Caki2 (cell line): ENCODE measurements at places on chromosomes 5 and 9. TPM values are rescaled to one million over a fixed set of nuclear protein-coding genes. Genes with fewer than 3 reads are reported as not detected.

GRCh38 chr5:74627646-74628279 is 12.8 kb downstream of the ENC1 start:
- no peak for DNase-seq

The SMIM15 gene
- 66.9 and 159 TPM in 2 replicates for total RNA-seq

The HMCN2 gene
- total RNA-seq, result not detected in 2 replicates

- DNase-seq, result no peak
Observed at GRCh38 chr5:140143521-140144258, 18.0 kb downstream of the IGIP start.

DNA sequence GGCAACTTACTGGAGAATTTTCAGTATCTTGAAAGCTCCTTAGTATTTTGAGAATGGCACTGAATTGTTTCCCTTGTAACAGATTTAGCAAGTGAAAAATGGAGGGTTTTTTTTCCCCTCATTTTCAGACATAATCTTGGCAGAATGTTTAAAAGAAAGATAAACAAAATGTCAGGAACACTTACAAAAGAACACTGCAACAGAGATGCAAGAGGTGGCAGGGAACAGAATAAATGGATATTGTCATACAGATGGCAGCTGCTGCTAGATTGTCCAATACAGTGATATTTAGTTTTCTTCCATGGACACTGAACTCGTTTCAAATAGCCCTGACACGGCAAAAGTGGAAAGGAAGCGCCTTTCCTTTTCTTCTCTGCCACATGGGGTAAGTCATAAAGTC is 76.9 kb upstream of the ZNF608 start:
- no peak for DNase-seq

GRCh38 chr5:149550268-149550583 is 1.0 kb downstream of the CSNK1A1 start:
- DNase-seq, result no peak

DNA sequence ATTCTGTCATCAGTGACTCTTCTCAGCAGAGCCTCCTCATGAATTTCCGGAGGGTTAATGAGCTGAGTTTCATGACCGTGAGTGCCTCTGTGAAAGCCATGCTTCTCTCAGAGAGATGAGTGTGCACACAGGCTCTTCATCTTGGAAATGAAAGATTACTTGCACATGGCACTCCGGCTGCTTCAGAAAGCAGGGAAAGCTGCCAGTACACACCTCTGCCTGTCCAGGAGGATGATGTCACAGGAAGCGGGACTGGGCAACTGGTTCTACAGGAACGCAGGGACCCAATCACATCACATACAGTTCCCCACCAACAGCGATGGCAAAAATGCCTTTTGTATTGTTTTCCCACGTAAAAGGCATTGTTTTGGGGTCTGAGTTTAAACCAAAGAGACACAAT is 286.0 kb upstream of the DAP start:
- no peak for DNase-seq

GRCh38 chr5:107919361-107919760 is 248.6 kb upstream of the EFNA5 start:
- no peak for DNase-seq

- DNase-seq, result no peak
Observed at GRCh38 chr5:1152156-1152555, 40.3 kb upstream of the SLC12A7 start.

- no peak for DNase-seq
Observed at GRCh38 chr9:95029720-95030119, 287.8 kb downstream of the FANCC start.

GRCh38 chr5:165157219-165157618 is 1651.8 kb downstream of the MAT2B start:
- peak; percentile 22 for DNase-seq

The SOHLH1 gene
- total RNA-seq, result not detected in 2 replicates

DNA sequence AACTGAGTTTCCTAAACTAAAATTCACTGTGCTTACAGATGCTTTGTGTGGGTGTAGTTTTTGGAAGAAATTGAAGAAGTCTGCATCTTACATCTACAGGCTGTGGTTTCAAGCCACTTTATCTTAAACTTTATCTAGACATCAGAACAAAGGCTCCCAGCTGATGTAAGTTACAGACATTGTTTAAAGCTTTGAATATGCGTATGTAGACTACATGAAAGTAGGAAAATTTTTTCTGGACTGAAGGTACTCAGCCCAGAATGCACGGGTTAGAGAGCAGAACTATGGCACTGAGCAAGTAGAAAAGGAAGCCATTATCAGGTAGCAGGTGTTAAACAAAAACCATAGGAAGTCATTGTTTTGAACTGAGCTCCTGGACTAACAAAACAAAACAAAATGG is 185.4 kb downstream of the TTC39B start:
- DNase-seq, result no peak

The TRIM32 gene
- 11.2 and 16.3 TPM in 2 replicates for total RNA-seq

The PNPLA7 gene
- 0.09 and 0.98 TPM in 2 replicates for total RNA-seq

The MUSK gene
- total RNA-seq, result not detected in 2 replicates

GRCh38 chr9:133739408-133740280 is 1.5 kb upstream of the SARDH start:
- DNase-seq, result no peak

- DNase-seq, result no peak
Observed at GRCh38 chr5:968881-969280, 39.7 kb upstream of the NKD2 start.

- DNase-seq, result no peak
Observed at GRCh38 chr5:63085561-63085960, 506.9 kb downstream of the LRRC70 start.

DNA sequence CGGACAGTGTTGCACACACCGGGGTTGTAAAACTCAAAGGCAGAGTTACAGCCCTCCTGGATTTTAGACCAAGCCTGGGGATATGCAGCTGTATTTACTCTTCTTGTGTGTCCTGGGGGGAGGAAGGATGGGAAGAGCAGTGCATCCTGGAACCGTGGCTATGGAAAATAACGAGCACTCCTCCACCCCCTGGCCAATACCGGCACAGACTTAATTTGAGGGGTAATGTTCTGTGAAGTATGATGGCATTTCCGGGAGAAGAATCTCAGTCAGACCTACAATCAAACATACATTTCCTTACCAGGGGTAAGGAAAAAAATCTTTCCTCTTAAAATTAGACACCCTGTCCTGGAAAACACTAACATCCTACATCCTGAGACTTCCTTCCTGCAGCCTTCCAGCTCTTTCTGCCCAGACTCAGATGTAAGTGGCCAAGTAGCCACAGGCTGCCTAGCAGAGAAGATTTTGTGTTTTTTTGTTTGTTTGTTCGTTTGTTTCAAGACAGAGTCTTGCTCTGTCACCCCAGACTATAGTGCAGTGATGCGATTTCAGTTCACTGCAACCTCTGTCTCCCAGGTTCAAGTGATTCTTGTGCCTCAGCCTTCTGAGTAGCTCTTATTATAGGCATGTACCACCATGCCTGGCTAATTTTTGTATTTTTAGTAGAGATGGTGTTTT is 11.0 kb upstream of the ERMP1 start:
- peak; percentile 77 for DNase-seq

- no peak for DNase-seq
Observed at GRCh38 chr9:116873937-116874914, 187.1 kb downstream of the TRIM32 start.

- DNase-seq, result no peak
Observed at GRCh38 chr9:88187631-88188030, 49.4 kb upstream of the SPATA31C2 start.

DNA sequence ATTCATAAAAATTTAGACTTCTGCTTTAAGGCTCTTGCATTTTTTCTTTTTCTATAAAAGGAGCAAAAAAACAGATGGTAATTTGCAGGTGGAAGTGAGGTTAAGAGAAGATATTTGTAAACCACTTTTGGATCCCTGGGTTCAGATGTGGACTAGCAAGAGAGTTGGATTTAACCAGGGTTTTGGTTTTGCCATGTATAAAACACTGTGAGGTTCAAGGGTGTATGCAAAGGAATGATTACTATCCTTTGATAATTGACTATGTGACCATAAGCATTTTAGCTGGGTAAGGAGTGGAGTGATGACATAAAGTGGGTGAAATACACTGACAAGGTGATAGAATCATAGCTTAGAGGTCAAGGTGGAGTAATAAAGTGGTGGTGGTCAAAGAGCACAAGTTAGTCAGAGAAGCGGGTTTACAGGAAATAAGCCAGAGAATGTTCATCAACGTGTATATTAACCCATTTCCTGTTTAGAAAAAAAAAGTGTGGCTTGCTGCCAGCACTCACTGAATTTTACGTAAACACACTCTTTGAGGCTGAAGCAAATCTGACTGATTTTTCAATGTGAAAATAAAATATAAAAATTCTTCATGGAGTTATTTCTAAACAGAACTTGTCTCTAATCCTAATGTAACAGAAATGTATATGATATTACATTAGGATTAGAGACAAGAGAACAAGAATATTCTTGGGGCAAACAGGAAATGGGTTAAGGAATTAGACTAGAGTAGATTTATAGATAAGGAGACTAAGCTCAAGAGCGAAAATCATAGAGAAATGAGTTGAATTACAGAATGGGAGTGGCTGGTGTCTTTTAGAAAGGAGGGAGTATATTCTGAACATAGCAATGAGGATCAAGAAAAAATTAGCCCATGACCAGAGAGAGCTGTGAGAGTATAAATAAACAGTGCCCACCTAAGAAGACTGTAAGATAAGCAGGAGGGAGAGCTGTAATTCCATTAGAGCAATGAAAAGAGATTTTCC is 74.5 kb downstream of the CDKN2A start:
- peak; percentile 6 for DNase-seq

DNA sequence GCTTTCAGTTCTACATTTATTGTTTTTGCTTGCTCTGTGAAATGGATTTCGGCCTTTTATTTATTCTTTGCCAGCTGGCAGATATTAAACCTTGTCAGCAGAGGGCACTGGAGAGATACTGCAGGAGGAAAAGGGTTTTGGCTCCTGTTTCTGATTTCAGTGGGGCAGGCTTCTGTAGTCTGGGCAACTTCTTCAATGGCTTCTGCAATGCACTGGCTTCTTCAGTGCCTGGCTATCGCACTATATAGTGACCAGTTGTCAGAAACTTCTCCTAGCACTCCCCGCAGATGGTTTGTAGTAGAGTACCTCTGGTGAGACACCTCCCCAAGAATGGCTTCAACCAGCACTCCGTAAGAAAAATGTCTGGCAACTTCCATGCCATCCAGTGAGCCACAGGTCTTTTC is 3.2 kb upstream of the NFX1 start:
- DNase-seq, result peak; percentile 45

- DNase-seq, result no peak
Observed at GRCh38 chr9:35859310-35859989, 10.8 kb downstream of the OR13J1 start.

DNA sequence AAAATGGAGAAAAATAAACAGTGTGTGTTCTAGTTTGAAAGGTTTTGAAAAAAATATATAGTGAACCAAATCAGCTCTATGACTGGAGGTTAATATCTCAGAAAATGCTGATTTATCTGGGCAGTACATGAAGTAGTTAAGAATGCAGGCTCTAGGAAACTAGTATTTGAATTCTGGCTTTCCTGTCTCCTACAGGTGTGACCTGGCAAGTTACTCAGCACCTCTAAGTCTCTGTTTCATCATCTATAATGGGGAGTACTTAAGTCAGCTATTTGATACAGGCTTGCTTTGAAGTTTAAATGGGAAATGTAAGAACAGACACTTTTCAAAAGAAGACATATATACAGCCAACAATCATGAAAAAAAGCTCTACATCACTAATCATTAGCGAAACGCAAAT is 5.2 kb downstream of the GRAMD2B start:
- no peak for DNase-seq

The LEAP2 gene
- not detected in 2 replicates for total RNA-seq

GRCh38 chr5:5957737-5958136 is 420.6 kb downstream of the MED10 start:
- no peak for DNase-seq
